ENCODE measurements at places on chromosomes 5 and 9. TPM values are rescaled to one million over a fixed set of nuclear protein-coding genes. Genes with fewer than 3 reads are reported as not detected.

NUTM2G gene
- total RNA-seq, result not detected

C5orf24 gene
- 97.6 TPM for total RNA-seq

CCL28 gene
- total RNA-seq, result 2.6 TPM

HAPLN1 gene
- 5.0 TPM for total RNA-seq

ABO gene
- 0.40 TPM for total RNA-seq

DDX4 gene
- total RNA-seq, result 0.10 TPM

CERT1 gene
- total RNA-seq, result 73.2 TPM

PHYHD1 gene
- total RNA-seq, result 7.8 TPM

IL9 gene
- not detected for total RNA-seq

ODF2 gene
- 21.2 TPM for total RNA-seq

CDX1 gene
- 0.28 TPM for total RNA-seq

TLE1 gene
- total RNA-seq, result 65.3 TPM

CKMT2 gene
- total RNA-seq, result 7.0 TPM

PHF24 gene
- total RNA-seq, result 36.0 TPM

SPATA31A3 gene
- total RNA-seq, result not detected

MELK gene
- 12.6 TPM for total RNA-seq

PROP1 gene
- total RNA-seq, result not detected

LVRN gene
- total RNA-seq, result 1.9 TPM

SPATA31D4 gene
- not detected for total RNA-seq

PAX5 gene
- total RNA-seq, result 0.99 TPM

ADAMTS16 gene
- total RNA-seq, result 8.0 TPM

EHMT1 gene
- 51.7 TPM for total RNA-seq

PRR16 gene
- 1.6 TPM for total RNA-seq

MAST4 gene
- total RNA-seq, result 23.7 TPM
